ENCODE measurements at places on chromosomes 7 and 10. TPM values are rescaled to one million over a fixed set of nuclear protein-coding genes. Genes with fewer than 3 reads are reported as not detected.

DNA sequence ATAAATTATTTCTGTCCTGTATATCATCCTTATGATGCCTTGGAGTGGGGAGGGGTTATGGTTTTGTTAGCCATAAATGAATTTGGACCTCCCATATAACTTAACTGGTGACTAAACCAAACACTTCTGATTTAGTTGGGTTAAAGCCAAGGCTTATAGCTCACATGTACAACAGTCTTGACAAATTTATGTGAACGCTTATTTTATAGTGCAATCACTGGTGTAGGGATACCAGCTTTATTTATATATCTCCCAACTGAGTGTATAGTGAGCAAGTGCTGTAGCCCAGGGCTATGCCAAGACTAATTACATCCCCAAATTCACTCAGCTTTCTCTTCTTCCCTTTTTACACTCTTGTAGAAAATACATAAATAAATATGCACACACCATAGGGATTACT, 956.2 kb downstream of the SORCS3 start:
- no peak for DNase-seq

DNA sequence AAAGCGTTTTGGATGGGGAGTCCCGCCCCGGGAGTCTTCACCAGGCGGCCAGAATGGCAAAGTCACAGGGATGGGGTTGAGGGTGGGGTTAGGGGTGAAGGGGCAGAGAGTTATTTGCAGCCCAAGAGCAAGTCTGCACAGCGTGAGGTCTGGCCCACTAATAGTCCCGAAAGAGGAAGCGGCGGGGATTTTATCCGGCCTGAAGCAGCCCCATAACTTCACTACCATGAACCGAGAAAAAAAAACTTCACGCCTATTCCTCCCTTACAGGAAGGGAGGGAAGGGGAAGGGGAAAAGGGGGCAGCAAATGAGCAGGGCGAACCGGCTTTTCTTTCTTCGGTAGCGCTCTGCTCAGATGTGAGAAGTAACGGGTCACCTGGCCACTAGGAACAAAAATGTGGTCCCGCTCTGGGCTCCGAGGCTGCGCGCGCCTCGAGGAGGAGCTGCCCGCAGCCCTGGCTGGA, 712 bp downstream of the ITPRIP start:
- DNase-seq: no peak

DNA sequence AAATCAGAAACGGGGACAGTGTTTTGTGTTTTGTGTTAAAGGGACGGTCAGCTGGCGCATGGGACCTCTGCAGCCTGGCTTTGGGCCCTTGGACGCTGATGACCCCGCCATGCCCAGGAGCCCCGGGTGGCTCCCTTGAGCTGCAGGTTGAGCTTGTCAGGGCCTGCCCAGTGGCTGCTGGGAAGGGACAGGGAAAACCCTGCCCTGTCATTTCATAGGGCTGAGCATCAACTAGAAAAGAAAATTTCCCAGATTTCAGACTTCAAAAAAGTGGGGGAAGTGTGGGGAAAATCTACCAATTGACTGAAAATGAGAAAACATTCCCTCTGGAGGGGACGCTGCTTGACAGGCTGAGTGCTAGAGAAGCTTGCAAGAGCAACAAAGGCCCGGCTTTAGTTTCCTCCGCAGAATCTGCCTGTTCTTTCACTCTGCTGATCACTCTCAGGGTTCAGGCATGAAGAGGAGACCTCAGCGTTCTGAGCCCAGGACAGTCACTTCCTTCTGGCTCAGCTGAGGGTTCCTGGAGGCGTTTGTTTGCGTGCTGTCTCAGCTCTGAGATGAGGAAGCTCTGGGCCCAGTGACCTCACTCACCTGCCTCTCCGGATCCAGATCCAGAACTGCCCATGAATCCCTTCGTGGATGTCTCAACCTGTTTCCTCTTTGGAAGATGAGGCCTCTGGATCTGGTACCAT, 18.6 kb upstream of the DNAJB6 start:
- DNase-seq: peak; percentile 68

- DNase-seq: no peak
Measured at GRCh38 chr7:139853506-139854123, 24.6 kb downstream of the TBXAS1 start.

GRCh38 chr10:88537322-88537721, 45.8 kb downstream of the RNLS start:
- DNase-seq: no peak

DNA sequence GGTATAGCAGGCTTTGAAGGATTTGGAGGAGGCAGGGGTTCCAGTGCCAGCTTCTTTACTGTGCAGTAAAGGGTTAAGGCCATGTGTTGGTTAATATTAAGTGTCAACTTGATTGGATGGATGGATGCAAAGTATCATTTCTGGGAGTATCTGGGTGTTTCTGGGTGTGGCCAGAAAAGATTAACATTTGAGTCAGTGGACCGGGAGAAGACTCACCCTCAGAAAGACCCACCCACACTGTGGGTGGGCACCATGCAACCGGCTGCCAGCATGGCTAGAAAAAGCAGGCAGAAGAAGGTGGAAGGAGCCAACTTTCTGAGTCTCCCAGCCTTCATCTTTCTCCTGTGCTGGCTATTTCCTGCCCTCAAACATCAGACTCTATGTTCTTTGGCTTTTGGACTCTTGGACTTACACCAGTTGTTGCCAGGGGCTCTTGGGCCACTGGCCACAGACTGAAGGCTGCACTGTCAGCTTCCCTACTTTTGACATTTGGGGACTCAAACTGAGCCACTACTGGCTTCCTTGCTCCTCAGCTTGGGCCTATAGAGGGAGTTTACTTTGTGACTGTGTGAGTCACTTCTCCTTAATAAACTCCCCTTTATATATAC, 6.8 kb upstream of the TRUB1 start:
- no peak for DNase-seq

DNA sequence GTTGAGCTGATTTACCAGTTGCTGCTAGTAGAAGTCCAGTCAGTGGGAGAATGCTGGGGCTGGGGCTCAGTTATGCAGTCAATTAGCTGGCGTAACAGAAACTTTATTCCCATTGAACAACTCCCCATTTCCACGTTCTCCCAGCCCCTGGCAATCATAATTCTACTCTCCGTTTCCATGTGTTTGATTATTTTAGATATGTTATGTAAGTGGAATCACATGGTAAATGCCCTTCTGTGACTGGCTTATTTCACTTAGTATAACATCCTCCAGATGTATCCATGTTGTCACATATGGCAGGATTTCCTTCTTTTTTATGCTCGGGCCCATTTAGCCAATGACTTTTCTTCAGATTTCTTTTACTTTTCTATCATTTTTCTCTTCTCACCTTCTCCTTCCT, 61.1 kb upstream of the EXOC4 start:
- no peak for DNase-seq

- no peak for DNase-seq
Measured at GRCh38 chr10:104931612-104932134, 290.6 kb downstream of the SORCS3 start.

- DNase-seq: no peak
Measured at GRCh38 chr10:44320756-44321155, 64.1 kb downstream of the CXCL12 start.

GRCh38 chr7:4819560-4820404, 42.0 kb downstream of the PAPOLB start:
- no peak for DNase-seq

- DNase-seq: no peak
Measured at GRCh38 chr10:24931236-24931635, 21.2 kb downstream of the PRTFDC1 start.

DNA sequence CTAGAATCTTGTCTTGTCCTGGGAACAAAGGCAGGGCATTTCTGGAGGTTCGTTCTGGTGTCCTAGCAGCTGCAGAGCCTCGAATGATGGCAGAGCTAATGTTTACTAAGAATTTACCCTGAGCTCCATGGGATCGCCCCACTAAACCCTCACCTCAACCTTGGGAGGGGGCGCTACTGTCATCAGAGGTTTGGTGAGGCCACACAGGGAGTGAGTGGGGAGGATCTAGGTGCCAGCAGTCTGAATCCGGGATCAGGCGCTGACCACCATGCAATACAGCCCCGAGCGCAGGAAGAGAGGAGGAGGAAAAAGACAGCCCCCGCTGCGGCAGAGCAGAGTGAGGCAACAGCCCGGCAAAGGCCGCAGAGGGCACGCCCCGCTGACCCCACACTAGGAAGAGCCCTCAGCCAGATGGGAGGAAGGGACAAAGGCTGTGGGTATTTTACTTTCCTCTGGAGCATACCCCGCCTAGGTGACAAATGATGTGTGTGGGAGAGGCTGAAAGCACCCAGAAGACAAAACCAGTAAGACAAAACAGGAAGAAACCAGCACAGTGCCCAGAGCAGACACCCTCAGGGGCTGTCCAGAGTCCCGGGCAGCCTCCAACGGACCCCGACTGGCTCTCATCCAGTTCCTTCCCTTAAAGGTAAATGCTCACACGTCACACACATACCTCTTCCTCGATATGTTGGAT, 103.5 kb downstream of the FAM53B start:
- no peak for DNase-seq

DNA sequence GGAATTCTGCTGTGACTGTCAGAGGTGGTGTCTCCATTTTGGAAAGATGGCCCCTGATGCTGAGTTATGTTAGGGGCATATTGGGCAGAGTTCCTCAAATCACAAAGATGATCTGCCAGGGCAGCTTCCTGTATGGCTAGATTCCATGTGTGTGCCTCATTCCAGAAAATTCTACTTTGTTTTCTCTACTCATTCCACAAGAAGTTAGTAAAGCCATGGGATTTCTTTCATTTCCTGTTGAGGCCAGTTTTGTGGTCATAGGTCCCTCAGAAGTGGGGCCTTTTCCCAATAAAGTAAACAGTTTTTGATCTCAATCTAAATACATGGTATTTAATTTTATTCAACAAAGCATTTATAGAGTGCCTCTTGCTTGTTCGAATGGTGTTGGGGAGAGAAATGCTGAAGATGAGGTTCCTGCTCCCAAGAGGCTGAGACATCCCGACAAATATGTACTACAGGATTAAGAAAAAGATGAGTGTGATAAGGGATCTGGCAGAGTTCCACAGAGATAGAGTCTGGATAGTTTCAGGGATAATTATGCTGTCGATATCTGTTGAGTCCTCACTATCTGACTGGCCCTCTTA, 33.0 kb downstream of the MINDY4 start:
- DNase-seq: peak; percentile 93

DNA sequence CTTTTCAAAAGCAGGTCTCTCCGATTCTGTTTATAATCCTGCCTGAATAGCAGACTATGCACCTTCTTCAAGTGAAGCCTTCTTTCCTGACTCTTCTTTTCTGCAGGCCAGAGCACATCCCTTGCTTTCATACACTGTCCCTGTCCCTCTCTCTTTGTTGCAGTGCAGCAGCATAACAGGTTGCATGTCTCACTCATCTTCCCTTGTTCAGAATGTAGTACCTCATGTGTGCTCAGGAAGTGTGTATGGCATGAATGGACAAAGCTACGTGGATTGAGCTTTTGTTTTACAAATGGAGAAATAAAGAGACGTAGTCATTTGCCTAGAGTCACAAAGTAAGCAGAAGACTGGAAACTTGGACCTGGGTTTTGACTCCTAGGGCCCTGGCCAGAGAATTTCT, 68.0 kb downstream of the PTPRZ1 start:
- DNase-seq: no peak

GRCh38 chr10:85602306-85602705, 764.3 kb downstream of the GRID1 start:
- DNase-seq: no peak

Gene C10orf105
- not detected for total RNA-seq

Gene MDFIC
- total RNA-seq: 28.9 TPM

Gene CYP2W1
- 0.15 TPM for total RNA-seq

Gene GIMAP6
- not detected for total RNA-seq

Gene VGF
- total RNA-seq: 0.34 TPM

Gene SEC23IP
- total RNA-seq: 93.4 TPM
